ENCODE measurements at places on chromosomes 4 and X.

DNA sequence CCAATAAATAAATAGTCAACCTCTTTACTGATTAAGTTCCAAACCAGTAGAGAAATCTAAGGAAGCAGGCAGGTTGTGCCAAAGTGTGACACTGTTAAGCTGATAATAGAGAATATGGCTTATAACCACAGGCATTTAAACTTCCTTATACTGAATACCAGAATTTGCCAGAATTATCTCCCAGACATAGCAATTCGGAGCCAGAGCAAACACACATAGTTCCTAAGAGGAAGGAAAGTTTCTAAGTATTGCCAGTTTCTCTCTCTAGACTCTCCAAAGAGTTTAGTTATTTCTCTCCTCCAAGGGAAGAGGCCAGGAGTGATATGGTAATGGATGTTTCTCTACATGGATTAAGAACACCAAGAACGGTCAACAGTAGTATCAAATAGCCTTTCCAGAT, 191.7 kb upstream of the CPEB2 start:
- no peak for DNase-seq

DNA sequence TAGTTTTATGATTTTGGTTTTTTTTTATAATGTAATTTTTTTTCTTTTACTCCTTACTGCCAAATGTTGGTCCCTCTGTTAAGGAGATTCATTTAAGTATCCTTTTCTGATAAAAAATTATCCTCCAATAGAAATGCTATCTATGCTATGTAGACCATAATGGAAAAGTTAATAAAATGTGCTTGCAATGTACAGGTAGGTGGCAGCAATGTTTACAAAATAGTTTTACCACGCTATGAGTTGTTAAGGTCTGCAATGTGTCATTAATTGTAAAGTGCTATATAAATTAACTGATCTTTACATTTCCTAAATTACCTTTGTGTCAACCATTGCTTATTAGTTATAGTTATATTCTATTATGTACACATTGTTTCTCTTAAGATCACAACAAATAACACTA, 3.8 kb upstream of the CENPC start:
- peak; percentile 10 for DNase-seq

GRCh38 chr4:57249083-57249482, 138.9 kb upstream of the IGFBP7 start:
- DNase-seq = peak; percentile 50

DNA sequence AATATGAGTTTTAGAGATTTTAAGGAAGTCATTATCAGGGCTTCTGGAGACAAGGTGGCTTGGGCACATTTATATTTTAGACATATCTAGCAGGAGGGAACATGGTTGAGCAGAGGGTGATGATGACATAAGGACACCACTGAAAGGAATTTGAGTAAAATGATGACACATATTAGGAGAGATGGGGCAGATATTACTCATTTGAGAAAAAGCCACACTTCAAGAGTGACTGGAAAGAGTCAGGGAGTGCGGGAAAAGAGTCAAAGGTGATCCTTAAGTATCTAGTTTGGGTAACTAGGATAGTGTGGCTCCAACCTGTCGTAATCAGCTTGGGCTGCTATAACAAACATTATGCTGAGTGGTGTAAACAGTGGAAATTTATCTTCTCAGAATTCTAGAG, 377.7 kb downstream of the PACRGL start:
- DNase-seq = no peak

DNA sequence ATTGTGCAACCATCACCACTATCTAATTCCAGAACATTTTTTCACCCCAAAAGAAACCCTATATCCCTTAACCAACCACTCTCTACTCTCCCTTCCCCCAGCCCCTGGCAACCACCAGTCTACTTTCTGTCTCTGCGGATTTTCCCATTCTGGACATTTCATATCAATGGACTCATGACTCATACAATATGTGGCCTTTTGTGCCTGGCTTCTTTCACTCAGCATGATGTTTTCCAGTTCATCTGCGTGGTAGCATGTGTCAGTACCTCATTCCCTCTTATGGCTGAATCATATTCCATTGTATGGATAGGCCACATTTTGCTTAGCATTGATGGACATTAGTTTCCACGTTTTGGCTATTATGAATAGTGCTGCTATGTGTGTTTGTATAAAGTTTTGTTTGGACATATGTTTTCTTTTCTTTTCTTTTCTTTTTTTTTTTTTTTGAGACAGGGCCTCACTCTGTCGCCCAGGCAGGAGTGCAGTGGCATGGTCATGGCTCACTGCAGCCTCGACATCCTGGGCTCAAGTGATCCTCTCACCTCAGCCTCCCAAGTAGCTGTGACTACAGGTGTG, 335.4 kb downstream of the BCOR start:
- DNase-seq = peak; percentile 77

DNA sequence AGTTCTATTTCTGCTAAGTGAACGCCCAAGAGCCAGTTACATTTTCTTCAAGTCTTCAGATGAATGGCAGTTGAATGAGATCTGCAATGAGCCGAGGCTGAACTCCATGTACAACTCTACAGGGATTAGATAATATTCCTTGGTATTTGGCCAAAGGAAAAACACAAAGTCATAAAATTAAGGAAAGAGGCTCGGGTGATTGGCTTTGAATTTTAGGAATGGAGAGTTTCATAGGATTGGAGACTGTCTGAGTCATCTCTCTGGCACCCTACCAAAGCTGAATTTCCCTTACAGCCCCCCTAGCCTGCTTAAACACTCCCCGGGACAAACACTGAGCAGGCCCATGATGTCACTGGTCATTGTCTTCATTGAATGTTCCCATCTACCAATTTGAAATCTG, 188.0 kb upstream of the C1QTNF7 start:
- no peak for DNase-seq

DNA sequence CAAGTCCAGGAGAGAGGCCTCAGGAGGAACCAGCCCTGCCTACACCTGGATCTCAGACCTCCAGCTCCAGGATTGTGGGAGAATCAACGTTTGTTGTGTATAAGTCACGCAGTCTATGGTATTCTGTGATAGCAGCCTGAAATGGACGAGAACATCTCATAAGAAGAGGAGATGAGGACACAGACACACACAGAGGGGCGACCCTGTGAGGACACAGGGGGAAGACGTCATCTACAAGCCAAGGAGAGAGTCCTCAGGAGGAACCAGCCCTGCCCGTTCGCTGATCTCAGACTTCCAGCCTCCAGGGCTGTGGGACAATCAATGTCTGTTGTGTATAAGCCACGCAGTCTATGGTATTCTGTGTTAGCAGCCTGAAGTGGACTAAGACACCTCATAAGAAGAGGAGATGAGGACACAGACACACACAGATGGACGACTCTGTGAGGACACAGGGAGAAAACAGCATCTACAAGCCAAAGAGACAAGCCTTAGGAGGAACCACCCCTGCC, 20.3 kb downstream of the P2RY8 start:
- no peak for DNase-seq

- no peak for DNase-seq
Measured at GRCh38 chr4:24262084-24262483, 322.3 kb downstream of the DHX15 start.

DNA sequence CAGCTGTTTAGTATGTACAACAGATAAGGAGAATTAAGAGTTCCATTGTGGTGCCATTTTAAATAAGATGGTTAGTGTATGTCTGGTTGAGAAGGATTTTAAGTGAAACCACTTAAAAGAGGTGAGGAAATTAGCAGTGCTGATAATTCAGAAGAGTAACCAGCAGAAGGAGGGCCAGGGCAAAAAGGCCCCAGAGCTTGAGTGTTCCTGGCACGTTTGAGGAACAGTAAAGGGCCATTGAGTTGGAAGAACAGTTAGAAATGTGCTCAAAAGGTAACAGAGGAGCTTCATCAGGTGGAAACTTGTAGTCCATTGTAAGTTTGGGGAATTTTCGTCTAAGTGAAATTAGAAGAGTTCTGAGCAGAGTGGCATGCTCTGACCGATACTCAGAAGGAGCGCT, 606.2 kb upstream of the ZFP42 start:
- DNase-seq = no peak

GRCh38 chr4:71460371-71460770, 121.6 kb downstream of the SLC4A4 start:
- no peak for DNase-seq

- DNase-seq = no peak
Measured at GRCh38 chrX:109843963-109844751, 111.1 kb upstream of the ACSL4 start.

- DNase-seq = no peak
Measured at GRCh38 chr4:102551958-102552565, 50.9 kb downstream of the NFKB1 start.

DNA sequence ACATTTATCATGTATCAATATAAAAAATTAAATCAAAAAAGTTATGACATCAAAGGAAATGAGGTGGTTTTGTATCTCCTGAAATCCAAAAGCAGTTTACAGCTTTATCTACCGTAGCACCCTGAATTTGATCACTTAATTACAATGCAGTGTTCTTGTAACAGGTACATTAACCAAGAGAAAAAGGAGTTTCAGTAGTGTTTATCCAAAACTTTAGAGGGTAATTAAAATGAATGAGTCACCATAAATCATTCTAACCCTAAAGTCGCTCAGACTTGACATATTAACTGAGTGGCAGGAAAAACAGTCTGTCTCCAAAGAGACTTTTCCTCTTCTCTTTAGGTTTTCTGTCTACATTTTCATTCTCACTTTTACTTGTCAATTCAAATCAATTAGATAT, 907.6 kb upstream of the EPHA5 start:
- DNase-seq = no peak

GRCh38 chr4:123396307-123397143, at the start of gene SPRY1:
TSS of gene SPRY1 (plus strand) at chr4:123396795. CDS start at chr4:123401592, 4,797 bp downstream.
- peak; percentile 82 for DNase-seq

- DNase-seq = no peak
Measured at GRCh38 chr4:4422856-4423499, 36.1 kb downstream of the NSG1 start.

- no peak for DNase-seq
Measured at GRCh38 chr4:149202117-149202516, 613.5 kb downstream of the IQCM start.

GRCh38 chr4:6273661-6273990, 4.0 kb downstream of the WFS1 start:
- DNase-seq = no peak

GRCh38 chr4:150038335-150039076, 39.7 kb upstream of the DCLK2 start:
- DNase-seq = no peak

- no peak for DNase-seq
Measured at GRCh38 chr4:166655231-166655630, 579.1 kb downstream of the SPOCK3 start.

DNA sequence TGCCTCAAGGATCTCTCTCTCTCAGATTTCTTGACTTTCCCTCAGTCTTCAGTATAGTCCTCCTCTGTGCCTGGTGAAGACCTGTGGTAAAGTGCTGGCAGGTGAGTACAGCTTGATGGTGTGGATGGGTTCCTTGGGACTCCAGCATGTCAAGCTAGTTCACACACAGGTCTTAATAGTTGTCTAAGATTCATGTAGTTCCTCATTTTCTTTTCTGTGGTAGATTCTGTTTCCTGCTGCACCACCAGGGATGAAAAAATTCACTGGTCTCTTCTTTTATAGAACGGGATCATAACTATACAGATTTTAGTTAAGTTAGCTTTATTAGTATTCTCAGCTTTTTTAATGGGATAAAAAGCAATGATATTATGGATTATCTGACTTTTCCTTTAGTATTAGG, 32.5 kb upstream of the PAQR3 start:
- no peak for DNase-seq

DNA sequence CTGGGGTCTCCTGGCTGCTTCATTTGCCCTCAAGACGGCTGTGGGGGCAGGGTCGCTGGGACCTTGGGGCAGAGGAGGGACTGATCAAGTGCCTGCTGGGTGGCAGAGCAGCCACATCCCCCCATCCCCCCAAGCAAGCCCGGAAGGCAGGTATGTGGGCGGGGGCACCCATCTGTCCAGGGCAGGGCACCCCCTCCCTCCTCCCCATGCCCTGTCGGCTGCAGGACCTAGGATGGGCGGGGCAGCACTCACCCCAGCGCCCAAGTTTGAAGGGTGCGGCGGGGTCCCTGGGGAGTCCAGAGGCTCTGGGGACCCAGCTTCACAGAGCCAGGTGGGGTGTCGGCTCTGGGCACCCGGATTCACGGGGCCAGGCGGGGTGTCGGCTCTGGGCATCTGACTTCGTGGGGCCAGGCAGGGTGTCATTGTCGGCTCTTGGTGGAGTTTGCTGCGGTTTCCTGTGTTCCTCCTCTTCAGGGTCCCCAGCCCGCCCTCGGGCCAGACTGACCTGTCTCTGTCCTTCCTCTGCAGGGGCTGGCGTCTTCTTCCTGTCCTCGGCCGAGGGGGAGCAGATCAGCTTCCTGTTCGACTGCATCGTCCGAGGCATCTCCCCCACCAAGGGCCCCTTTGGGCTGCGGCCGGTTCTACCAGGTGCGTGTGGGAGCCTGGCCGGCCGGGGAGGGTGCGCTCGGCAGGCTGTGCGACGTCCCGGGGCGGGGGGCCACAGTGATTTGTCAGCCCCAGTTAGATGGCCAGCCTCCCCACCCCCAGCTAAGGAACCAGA, 22.1 kb downstream of the DOK7 start:
- no peak for DNase-seq

DNA sequence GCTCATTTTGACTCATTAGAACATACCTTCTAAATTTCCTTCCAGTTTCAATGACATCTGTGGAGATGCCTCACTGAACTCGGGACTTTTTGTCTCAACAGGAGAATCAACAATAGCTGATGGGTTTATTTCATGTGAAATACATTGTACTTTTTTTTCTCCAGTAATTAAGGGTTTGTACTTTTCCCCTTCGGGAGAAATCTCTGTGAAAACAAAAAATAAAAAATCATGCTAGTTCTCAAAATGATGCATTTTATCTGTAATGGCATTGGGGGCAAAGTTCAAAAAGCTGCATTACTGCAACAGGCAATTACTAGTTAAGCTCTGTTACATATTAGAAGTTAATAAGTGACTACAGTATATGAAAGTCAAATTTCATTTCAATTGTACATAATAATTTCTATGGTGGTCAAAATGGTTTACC, 167.3 kb upstream of the SH3RF1 start:
- DNase-seq = no peak

GRCh38 chr4:124711471-124712371, 811 bp downstream of the ANKRD50 start:
- DNase-seq = peak; percentile 48

- DNase-seq = no peak
Measured at GRCh38 chrX:71366674-71367256, 608 bp downstream of the TAF1 start.

- DNase-seq = no peak
Measured at GRCh38 chrX:110363244-110363643, 4.6 kb downstream of the RTL9 start.

DNA sequence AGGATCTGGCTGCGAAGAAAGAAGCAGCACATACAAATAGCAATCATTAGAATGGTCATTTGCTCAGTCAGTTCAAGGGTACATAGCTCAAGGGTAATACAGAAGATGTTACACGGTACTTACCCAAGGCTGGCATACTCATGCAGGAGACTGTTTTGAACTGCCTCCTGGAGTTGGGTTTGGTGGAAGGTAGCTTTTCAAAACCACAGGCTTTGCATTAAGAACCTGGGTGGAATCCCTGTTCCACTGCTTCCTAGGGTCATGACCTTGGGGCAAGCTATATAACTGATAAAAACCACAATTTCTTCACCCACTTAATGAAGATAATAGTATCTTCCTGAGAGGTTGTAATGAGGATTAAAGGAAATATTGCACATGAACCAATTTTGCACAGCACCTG, 36.5 kb downstream of the TBC1D9 start:
- no peak for DNase-seq

GRCh38 chr4:84792366-84793301, 173.9 kb downstream of the WDFY3 start:
- no peak for DNase-seq
